Upper lobe of right lung (tissue), 1 donor: ENCODE measurements at places on chromosomes 13 and 19.

DNA sequence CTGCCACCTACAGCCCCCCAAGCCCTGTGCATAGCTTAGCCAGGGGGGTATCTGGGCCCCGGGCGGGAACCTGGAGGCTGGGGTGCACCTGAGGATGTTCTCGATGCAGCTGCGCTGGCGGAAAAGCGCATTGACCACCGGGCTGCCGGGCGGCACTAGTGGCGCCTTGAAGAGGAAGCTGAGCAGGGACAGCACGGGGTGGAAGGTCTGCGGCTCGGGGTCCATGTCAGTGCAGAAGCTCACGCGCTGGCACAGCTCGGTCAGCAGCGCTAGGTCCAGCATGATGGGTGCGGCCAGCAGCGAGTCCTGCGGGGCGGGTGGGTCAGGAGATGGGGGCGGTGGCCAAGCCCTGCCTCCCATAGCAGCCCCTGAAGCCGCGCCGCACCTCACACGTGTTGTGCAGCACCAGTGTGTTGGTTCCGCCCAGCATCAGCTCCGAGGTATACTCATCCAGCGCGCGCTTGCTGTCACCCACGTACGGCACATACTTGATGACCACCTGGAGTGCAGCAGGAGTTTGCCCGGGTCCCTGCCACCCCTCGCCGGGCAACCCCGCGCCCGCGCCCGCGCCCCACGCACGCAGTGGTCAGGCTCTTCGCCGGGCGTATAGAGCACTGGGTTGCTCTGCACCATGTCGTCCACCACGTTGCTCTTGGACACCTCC lies 2.6 kb downstream of the ISYNA1 start:
- no peak for DNase-seq

- no peak for DNase-seq
Measured at GRCh38 chr19:55377356-55378131, 918 bp downstream of the TMEM190 start.

DNA sequence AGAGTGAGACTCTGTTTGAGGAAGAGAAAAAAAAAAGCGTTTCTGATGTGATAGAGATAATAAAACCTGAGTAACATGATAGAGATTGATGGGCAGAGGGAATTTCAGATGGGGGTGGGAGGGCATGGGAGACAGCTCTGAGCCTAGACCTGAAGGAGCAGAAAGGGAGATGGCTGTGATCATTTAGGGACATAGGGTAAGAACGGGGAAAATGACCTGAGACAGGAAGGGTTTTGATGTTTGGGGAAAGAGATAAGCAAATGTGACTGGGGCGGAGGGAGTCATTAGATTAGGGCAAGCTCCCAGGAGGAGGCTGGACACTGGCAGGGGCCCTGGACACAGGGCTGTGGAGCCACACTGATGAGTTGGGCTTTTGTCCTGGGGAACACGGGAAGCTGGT lies 6.1 kb downstream of the ZNF320 start:
- no peak for DNase-seq

DNA sequence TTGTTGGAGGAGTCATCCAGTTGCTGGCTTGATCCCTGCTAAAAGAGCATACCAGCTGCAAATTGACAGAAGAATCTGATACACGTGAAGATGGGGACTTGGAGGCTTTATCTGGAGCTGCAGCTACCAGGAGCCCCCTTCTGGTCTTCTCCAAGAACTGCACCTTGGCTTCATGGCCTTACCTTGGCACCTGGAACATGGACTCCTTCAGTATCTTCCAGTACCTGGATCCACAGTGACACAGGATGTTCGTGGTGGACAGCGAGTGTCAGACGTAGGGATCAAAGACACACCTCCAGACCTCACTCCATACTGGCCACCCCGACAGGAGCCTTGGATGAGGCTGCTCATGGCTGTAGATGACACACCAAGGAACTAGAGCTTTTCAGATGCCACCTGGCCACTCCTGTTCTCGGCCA lies 9.9 kb upstream of the ACSBG2 start:
- DNase-seq = no peak

DNA sequence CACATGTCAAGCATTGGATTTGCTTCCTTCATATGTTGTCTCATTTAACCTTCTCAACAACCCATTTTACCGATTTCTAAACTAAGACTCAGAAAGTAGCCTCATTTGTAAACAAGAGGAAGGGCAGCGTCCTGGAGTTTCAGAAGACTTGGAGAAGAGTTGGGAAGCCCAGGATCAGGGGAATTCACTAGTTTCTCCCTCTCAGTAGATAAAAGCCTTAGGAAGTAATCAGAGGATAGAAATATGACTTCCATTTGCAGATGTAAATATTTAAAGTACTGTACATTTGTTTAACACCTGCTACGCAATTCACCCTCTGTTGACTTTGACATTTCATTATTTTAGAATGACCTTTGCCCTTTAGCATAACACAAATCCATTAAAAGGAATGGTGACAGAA lies 216.4 kb downstream of the DCT start:
- DNase-seq = no peak

DNA sequence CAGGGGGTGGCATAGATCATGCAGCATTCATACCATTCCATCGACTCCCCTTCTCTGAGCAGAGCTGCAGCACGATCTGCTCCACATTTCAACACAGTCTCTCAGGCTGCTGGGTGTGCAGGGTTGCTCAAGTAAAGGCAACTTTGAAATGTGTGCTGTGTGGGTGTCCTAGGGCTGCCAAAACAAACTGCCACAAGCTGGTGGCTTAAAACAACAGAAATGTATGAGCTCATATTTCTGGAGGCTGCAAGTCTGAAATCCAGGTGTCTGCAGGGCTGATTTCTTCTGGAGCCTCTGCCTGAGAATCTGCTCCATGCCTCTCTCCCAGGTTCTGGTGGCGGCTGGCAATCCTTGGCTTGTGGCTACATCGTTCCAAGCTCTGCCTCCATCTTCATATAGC lies 63.7 kb upstream of the WDFY2 start:
- DNase-seq = no peak

DNA sequence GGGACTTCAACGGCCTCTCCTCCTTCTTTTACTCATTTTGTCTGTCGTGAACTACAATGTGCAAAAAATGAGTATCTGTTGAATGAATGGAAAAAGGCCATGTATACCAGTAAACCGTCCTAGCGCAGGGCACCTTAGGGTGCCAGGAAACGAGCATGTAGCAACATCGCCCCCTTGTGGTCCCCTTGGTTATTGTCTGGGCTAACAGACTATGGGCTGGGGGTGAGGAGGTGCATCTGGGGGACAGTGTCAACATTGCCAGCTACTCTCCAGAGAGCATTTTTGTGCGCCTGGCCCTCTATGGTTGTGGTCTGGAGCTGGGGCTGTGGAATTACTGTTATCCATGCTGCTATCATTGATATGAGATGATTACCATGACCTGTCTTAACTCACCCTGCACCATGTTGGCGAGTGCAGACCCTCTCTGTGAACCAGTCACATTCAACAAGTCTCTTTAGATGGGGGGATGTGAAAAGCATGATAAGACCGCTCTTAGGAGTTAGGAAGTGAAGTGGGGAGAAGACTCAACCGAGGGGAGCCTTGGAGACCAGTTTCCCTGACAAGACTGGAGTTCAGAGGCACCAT lies 22.8 kb upstream of the SIGLEC11 start:
- DNase-seq = no peak

DNA sequence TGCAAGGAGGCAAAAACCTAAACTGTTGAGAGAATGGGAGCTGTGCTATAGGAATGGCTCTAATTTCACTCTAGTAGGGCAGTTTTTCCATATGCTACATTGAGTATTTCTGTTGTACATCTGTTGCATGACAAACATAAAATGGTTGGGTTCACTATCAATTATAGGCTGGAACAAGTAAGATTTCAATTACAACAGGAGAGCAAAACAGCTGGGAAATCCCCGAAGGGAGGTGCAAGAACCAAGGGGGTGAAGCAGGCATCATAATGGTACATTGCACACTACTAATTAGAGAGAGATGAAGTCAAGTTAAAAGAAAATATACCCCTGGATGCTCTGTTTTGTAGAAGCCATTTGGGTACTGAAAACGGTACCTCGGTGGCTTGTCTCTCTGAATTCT lies 389.5 kb downstream of the PCDH9 start:
- DNase-seq = no peak

DNA sequence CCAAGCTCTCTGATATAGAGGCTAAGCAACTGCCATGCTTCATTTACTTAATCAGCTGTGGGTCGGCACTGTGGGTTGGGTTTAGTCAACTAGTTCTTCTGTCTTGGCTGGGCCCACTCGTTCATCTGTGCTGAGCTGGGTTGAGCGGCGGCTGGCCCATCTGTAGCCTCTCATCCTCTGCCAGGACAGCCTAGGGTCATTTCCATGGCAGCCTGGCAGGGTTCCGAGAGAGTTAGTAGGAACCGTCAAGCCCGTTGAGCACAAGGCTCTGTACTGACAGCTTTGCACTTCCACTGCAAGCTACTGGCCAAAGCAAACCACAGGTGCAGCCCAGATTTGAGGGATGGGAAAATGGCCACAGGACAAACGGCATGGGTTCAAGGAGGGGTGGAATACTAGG lies 6.6 kb upstream of the ZNF835 start:
- DNase-seq = no peak

- DNase-seq = no peak
Measured at GRCh38 chr13:47109028-47109427, 212.2 kb upstream of the HTR2A start.

GRCh38 chr13:62629618-62630017 lies 1214.0 kb upstream of the PCDH20 start:
- DNase-seq = no peak

GRCh38 chr13:108444448-108444847 lies 174.9 kb downstream of the TNFSF13B start:
- no peak for DNase-seq

DNA sequence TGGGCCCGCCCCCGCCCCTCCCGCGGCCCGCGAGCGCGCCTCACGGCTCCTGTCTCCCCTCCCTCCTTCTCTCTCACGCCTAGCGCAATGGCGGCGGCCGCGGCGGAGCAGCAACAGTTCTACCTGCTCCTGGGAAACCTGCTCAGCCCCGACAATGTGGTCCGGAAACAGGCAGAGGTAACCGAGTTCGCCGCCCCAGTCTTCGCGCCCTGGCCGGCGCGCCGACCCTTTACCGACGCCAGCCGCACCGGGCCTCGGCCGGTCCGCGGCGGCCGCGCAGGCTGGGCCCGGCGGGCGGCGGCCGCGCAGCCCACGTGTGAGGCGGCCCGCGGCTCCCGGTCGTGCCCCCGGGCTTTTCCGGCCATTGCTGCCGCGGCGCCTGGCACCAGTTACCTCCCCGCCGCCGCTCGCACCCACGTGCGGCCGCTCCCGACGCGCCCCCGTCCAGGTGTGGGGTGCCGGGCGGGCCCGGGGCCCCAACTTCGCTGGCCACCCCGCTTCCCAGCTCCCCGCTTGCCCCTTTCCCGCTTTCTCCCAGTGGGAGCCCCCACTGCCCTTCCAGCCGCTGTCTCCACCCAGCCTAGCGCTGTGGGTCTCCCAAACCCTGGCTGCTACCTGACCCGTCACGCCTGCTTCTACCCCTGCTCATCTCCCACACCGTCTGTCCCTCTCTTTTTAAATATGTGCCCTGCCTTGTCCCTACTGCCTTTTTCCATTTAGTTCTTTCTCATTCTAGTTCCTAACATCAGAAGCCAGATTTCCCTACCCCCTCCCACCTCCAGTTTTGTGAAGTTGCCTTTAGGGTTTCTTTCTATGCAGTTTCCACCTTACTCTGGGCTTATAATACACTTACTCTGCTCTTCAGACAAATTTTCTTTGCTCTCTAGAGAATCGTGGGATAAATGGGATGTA lies 23.4 kb downstream of the IPO5 start:
- peak; percentile 77 for DNase-seq

- DNase-seq = no peak
Measured at GRCh38 chr13:79459906-79460305, 21.0 kb upstream of the NDFIP2 start.

DNA sequence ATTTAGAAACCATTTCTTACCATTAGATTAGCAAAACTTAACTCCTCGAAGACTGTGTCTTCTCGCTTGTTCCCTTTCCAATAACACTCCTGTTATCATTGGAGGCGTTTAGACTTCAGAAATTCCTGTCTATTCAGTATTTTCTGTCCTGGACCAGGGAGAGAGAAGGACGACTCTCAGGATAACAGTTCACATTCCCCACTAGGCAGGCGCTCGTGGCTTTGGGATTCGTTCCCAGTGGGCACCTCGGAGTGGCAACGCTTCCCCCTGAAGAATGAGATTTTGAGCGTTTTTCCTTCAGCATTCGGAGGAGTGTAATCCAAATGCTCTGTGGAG lies 429 bp upstream of the ZNF225 start:
- no peak for DNase-seq

GRCh38 chr13:27130979-27131623 lies 40.5 kb downstream of the USP12 start:
- no peak for DNase-seq

GRCh38 chr19:7670790-7671189 lies 1.9 kb downstream of the RETN start:
- DNase-seq = no peak

GRCh38 chr13:80237646-80238045 lies 103.3 kb downstream of the SPRY2 start:
- DNase-seq = no peak

- DNase-seq = no peak
Measured at GRCh38 chr19:28350037-28350436, 862.9 kb downstream of the UQCRFS1 start.

DNA sequence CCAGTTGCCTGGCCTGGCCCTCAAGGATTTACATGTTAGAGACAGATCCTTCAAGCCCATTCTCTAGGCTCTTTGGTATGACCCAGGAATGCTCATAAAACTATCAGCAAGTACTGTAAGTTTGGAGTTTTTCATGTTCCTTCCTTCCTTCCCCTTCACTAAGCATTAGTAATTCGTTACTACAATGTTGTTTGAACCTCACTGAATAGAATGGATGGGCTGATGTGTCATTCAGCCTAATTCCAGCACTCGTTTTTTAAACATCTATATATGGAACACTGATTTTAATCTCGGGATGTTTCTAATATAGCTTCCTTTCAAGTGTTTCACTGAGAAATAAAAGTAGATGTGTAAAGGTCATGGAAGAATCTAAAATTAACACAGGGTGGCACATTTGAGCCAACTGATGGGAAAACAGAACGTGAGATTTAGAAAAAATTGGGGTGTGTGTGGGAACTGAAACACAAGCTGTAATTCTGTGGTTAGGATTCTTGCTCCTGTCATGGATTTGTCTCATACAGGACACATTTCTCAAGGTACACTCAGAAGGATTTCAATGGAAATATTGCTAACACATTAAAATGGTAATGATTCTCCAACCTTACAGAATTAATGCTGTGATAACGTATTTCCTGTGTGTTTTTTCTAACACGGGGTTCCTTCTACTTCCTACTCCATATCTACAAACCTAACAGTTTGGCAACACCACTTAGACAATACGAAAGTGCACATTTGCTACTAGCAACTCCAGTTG lies 93.4 kb downstream of the FLT1 start:
- DNase-seq = no peak

GRCh38 chr13:24148414-24149235 lies 11.9 kb upstream of the SPATA13 start:
- no peak for DNase-seq

DNA sequence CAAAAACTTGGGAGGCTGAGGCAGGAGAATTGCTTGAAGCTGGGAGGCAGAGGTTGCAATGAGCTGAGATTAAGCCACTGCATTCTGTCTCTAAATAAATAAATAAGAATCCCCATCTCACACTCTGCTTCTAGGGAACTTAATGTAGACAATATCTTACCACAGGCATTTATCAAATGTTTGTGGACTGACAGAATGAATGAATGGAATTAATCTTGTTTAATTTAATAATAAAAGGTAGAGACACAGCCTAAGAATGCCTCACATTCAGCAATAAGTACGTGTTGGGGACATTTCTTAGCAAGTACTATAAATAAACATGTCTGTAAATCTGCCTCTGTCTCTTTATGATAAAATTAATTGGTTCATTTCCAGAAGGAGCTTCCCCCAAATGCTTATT lies 36.2 kb upstream of the RBM26 start:
- DNase-seq = no peak
